ENCODE measurements at places on chromosomes 2 and 18.

- no peak for DNase-seq
Measured at GRCh38 chr2:37947306-37947705, 22.2 kb downstream of the RMDN2 start.

DNA sequence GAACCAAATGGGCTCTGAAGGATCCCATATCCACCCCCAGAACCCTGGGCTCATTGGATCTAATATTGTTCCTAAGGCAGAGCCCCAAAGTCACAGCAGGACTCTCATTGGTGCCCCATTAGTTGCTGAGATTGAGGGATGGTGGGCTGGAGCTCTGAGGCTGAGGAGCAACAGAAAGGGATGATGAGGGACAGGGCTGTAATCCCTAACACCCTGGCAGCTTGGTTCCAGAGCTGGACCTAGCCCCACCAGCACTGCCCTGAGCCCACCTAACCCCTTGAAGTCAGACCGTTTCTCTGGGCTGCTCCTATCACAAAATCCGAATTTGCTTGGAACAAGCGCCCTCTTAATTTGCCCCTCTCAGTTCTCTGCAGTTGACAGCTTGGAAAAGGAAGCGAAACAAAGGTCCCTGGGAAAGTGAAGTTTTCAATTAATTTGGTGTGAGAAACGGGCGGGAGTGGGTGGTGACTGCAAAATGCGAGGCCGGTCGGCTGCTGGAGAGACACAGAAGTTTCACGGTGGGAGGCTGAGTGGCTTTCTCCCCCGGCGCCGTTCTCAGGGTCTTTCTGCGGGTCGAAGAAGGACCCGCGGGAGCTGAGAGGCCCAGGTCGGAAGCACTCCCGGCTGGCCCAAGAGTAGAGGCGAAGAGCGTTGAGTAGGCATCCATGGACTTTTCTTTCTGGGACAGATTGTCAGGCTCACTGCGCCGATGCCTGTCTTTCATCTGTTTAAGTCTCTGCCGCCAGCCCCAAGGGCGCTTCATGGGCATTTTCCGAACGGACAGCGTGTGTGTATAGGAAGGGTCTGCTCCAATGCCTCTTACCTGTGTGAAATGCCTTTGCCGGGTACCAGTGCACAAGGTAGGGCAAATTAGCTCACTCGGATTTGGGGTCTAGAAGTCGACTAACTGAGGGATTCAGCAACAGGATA is 927 bp upstream of the HOXD13 start:
- DNase-seq = no peak

GRCh38 chr2:197113275-197113711 is 186.8 kb upstream of the PGAP1 start:
- no peak for DNase-seq

GRCh38 chr18:22250591-22250996 is 81.2 kb downstream of the GATA6 start:
- DNase-seq = no peak

DNA sequence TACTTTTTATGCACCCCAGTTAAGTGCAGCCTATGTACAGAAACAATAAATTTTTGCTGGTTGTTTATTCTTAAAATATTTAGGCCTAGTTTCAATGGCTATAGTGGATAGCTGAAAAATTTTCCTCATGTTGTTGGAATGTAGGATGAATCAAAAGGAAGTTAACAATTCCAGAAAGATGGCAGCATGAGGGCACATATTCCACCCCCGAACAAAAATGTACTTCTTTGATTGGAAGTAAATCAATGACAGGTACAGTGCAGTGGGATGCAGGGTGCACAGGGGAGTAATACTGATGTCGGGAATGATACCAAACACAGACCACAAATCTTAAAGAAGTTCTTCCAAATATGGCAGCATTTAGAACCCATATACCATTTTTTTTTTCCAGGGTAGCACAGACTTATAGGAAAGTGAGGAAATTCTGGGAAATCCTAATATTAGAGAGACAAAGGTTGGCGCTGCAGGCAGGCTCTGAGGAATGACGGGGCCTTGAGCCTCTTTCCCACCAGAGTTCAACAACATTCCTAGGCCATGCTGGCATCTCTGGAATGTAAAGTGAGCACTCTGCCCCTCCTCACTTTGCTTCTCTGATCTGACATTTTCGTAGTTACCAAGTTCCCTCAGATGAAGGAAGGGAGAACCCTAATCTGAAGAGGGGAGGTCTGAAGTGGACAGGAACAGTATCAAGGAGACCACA is 36.6 kb upstream of the IKZF2 start:
- no peak for DNase-seq

DNA sequence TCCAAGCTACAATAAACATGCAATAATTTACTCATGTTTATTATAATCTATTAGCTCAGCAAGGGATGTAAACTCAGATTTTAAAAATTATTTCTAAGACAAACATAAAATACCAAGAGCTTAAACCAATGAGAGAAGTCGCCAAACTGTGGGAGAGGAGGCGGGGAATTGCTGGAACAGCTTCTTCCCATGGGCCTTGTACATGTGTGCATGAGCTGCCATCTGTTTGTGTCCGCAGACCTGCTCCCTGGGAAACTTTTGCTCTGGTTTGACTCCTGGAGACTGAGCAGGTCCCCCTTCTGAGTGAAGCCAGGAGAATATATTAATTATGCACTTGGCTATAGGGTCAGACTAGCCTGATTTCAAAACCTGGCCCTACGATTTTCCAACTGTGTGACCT is 655.9 kb upstream of the SOX11 start:
- DNase-seq = no peak

DNA sequence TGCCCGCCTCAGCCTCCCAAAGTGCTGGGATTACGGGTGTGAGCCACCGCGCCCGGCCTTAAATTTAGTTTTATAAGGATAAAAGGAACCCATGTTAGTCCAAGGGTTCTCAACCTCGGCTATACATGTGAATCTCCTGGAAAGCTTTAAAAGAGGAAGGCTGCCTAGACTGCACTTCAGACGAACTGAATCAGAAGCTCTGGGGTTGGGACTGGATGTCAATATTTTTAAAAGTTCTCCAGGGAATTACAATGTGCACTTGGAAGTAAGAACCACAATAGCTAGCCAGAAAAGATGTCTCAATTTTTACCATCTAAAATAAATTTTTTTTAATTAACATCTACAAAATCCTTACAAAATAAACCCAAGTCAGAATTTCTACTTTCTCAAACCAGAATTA is 10.1 kb downstream of the LMAN2L start:
- no peak for DNase-seq

- DNase-seq = no peak
Measured at GRCh38 chr2:156810094-156810493, 373.9 kb downstream of the GPD2 start.
